ENCODE measurements at places on chromosomes 13 and 19.

- no peak for DNase-seq
Measured at GRCh38 chr19:35247526-35248309, 1.1 kb upstream of the LSR start.

DNA sequence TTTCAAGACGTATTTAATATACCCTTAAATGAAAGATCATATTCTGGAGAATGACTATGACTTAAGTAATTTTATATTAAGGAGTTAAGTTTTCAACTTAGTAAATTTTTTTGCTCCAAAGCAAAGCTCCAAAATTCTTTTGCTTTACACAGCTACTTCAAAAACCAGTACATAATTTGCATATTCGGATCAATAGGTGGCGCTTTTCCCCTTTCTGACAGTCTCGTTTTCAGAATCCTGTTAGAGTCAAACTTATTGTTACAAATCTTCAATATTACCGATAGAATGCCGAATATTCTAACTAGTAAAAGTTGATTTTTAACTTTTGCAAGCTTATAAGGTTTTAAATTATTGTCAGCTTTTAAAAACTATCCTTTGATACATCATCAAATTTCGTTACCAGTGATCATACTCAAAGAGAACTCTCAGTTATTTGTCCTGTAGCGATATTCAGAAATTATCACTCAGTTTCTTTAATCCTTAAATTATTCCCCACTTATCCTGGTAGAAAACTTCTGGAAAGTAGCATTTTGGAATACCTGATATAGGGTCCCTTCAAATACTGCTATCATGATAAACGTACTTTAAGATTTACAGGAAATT is 852.7 kb upstream of the KLHL1 start:
- DNase-seq: peak; percentile 11

GRCh38 chr19:46732172-46732938 is 13.5 kb upstream of the FKRP start:
- no peak for DNase-seq

GRCh38 chr19:45152504-45153338 is 8.1 kb downstream of the NKPD1 start:
- DNase-seq: no peak

GRCh38 chr19:6721773-6722172 is 1.3 kb upstream of the C3 start:
- no peak for DNase-seq

- DNase-seq: no peak
Measured at GRCh38 chr13:82220641-82221040, 1661.6 kb downstream of the SLITRK1 start.

Measured in LHCN-M2 (cell line).